WERI-Rb-1 (cell line): ENCODE measurements at places on chromosomes 1 and 21.

DNA sequence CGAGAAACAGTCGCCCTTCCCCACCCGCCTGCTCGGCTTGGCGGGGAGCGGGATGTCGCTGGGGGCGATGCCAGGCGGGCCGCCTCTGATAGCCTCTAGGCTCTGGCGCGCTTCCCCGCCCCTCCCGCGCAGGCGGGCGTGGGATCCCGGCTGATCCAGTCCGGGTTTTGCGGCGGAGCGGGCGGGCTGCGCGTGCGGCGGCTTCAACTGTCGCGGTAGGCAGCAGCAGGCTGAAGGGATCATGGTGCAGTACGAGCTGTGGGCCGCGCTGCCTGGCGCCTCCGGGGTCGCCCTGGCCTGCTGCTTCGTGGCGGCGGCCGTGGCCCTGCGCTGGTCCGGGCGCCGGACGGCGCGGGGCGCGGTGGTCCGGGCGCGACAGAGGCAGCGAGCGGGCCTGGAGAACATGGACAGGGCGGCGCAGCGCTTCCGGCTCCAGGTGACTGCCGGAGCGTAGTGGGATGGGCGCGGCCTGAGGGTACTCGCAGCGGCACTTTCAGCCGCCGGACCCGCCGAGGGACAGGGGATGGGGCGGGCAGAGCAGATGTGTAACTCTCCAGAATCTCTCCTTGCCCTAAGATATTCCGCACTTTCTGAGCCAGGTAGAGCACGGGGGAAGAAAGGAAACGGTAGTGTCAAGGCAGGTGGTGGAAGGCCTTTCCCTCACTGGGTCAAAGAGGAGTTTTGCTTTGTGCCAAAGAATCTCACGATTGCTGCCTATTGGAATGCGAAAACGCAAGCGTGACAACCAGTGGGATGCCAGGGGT, at the start of gene FAAH:
Gene FAAH, plus strand, starts transcription at position 210 of the 764 bp plus-strand sequence. Its CDS starts 32 bp downstream, at position 242.
- peak; percentile 63 for DNase-seq

- DNase-seq: no peak
Measured at GRCh38 chr1:246320286-246320685, 186.8 kb downstream of the SMYD3 start.

DNA sequence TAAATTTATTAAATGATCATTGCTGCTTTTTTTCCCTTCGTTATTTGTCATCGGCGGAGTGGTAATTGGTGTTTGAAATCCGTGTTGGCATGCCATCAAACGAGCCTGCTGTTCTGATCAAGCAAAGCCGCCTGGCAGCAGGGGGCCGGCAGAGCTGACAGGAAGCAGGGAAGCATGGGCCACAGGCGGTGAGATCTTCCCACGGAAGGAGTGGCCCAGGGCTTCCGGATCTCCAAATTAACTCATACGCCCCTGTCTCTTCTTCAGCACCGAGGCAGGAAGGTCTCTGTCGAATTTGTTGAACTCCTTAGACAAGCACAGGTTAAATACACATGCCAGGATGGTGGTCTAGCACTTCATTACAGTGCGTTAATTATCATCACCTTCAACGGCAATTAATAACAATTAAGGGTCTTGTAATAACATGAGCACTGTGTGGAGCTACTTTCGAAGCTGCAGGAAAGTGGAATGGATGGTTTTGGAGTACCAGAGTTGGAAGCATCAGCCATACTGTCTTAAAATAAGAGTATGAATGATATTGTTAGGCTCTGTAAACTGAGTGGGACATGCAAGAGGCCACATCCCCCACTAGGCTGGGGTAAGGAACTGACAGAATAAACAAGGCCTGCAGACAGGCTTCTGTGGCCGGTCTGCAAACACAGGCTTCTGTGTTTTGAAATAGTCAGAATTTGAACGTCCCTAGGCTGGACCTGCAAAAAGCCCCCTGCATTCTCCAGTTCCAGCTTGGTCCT, 199.4 kb upstream of the DAB1 start:
- DNase-seq: peak; percentile 9

DNA sequence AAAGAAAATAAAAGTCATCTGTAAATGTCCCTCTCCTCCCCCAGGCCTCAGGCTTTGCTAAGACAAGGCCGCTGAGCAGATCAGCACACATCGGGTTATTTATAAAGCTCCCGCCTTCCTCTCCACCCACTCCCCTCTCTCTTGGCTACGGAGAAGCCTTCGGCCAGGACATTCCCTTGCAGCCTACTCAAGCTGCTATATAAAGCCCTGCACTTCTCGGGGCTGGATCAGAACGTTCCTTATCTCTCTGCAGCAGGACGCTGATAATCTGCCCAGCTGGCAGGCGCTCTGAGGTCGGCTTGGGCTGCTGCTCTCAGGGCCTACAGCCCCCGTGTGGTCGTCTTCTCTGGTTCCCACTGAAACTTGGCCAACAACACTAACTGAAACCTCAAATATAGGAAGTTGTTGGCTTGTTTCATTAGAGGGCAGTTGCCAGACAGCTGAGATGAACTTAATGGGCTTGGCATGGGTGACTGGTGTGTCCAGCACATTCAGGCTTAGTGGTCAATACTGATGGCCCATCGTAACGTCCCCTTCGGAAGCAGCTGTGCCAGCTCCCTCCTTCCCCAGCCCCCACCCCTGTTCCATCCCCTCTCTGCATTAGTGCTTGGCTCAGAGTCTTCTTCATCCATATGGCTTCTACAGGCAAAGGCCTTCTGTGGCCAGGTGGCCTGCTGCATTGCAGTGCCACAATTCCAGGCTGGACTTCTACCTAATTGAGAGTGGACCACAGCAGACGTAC, 64.6 kb downstream of the IER5 start:
- peak; percentile 80 for DNase-seq

DNA sequence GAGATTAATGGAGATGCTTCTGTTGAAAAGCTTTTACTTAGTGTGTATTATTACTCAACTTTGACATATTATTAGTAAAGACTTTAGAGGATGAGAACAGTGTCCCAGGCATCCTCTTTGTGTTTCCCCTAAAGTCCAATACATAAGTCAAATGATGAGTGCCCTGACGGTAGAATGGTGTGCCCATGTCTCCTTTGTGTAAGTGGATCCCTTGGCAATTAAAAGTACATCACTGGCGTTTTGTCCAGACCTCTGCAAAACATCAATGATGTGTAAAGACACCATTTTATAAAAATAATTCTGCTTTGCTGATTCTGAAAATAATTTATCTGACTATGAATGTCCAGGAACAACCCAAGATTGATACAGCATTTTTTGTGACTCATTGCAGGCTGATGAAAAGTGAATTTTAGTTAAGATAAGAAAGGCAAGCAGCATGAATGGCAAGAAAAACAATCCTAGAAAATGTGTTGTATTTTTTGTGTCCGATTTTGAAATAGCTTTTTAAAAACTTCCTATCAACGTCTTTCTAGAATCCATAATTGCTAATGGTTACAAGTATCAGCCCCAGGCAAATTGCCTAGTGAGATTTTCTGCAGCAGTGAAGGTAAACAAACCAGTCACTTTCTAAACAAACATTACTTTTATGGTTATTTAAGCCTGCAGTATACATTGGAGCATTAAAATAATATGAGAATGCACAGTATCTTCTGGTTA, 251.5 kb downstream of the PTPRC start:
- no peak for DNase-seq

- no peak for DNase-seq
Measured at GRCh38 chr1:231626951-231627614, 493 bp downstream of the DISC1 start.
